ENCODE measurements at places on chromosomes 12 and 14.
A peak's percentile ranks its signal among the peaks of the same experiment; 100 is the strongest.

GRCh38 chr12:69239922-69240630 is 707 bp downstream of the CPSF6 start:
- peak; percentile 22 for DNase-seq

DNA sequence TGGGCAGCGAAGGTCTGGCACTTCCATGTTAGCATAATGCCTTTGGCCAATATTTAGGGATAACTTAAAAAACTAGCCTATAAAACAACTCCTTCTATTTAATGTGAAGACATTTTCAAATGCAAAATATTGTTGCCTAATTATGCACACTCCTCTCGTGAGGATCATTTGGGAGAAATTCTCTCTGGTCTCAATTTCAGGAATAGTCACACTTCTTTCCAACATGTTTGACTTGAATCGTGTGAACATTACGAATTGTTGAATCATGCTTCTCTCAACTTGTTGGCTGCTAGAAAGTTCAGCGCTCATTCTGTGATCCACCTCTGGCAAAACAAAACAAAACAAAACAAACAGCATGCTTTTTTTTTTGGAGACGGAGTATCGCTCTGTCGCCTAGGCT is 313.2 kb downstream of the SEC23A start:
- no peak for DNase-seq

- DNase-seq, result no peak
These were observed 2.2 kb downstream of the BAZ1A start for GRCh38 chr14:34872822-34873588.

DNA sequence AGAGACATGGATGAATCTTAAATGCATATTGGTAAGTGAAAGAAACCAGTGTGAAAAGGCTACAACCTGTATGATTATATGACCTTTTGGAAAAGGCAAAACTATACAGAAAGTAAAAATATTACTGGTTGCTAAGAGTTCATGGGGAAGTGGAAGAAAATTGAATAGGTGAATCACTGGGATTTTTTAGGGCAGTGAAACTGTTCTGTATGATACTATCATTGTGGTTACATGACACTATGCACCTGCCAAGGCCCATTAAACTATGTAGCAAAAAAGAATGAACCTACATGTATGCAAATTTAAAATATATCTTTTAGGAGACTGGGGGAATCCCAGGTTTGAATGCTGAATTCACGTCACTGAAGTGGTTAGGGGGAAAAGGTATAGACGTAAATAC is 12.6 kb upstream of the OR8S1 start:
- no peak for DNase-seq

GRCh38 chr12:49811961-49812401 is 16.2 kb downstream of the NCKAP5L start:
- no peak for DNase-seq

- no peak for DNase-seq
These were observed 341.9 kb upstream of the NOVA1 start for GRCh38 chr14:26939755-26940154.

GRCh38 chr12:15962760-15963159 is 51.6 kb downstream of the DERA start:
- no peak for DNase-seq

DNA sequence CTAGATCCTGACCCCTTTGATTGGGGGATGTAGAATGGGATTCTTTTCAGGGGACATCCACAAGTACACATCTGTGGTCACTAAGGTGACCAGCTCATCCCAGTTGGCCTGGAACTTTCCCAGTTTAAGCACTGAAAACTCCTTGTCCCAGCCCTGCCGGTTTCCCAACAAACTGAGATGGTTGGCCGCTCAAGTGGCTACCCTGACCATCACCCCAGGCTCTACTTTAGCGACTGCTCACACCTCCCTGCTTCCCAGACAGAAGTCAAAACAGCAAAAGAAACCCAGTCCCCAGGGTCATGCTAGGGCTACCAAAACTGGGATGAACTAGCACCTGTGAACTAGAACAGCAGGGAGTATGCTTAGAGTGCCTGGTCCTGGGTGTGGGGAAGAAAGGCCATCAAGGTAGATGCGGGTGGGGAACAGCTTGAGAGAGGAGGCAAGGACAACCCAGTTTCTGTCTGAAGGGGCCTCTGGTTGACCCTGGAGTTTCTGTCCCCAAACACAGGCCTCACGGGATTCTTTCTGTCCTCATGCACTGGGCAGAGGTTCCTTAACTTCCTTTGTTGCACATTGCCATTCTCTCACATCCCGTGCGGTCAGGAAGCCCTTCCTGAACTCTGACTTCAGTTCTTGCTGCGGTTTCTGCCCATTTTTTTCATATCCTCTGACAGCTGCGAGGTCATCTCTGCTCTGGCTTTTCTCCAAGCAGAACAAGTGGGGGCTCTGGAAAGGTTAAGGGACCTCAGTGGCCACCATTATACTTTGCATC is 1.6 kb downstream of the LTB4R start:
- no peak for DNase-seq

DNA sequence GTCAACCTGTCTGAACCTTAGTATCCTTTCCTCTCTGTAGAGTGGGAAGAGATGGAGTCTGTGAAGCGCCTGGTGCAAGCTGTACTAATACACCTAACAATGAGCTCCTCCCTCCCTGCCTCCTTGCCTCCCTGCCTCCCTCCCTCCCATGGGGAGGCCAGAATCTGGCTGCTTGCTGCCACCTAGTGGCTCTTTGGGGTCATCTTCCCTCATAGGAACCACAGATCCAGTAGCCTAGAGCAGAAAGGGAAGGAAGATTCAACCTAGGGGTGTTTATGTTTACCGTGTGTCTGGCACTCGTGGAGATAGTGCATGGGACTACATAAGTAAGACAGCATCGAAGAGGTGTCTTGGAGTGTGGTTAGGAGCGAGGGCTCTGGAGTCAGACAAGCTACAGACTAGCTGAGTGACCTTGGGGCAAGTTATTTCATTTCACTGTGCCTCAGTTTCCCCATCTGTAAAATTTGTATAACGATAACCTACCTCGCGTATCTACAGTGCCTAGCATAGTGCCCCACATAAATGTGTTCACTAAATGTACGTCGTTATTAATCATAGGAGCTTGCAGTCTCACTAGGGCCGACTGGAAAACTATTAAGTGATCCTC is 35.5 kb upstream of the TSPAN9 start:
- DNase-seq, result no peak

- DNase-seq, result no peak
These were observed 209.9 kb upstream of the HMGA2 start for GRCh38 chr12:65614259-65614889.

DNA sequence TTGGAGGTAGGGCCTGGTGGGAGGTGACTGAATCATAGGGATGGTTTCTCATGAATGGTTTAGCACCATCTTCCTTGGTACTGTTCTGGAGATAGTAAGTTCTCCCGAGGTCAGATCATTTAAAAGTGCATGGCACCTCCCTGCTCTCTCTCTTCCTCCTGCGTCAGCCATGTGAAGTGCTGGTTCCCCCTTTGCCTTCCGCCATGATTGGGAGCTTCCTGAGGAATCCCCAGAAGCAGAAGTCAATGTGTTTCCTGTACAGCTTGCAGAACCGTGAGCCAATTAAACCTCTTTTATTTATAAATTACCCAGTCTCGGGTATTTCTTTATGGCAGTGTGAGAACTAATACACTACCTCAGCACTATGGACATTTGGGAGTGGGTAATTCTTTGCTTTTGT is 4.8 kb upstream of the LGMN start:
- DNase-seq, result no peak

DNA sequence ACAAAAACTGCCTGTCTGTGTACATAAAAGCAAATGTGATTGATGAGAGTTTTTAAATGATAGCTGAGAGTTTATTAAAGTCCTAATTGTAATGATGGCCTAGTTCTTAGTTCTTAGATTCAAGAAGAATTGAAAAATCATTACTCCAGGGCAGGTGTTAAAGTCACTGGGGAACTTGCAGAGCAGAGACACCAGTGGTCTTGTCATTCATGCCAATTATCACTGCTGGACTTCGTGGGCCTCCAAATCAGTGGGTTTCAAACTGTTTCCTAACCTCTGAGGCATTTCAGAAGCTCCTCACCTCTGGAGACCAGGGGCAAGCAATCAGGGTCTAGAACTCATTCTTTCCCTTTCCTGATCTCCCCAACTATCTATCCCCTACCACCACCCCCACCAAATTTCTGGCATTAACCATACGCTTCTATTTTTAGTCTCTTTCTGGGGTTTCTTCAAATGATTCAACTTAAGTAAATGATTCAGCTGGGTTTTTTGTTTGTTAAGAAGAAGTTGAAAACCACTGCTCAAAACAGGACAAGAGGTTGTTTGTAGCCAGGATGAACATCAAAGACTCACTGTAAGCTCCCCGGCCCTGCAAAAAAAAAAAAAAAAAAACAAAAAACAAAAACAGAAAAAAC is 80.1 kb downstream of the CEP83 start:
- no peak for DNase-seq

GRCh38 chr12:49545815-49546214 is 7.0 kb downstream of the KCNH3 start:
- DNase-seq, result no peak

DNA sequence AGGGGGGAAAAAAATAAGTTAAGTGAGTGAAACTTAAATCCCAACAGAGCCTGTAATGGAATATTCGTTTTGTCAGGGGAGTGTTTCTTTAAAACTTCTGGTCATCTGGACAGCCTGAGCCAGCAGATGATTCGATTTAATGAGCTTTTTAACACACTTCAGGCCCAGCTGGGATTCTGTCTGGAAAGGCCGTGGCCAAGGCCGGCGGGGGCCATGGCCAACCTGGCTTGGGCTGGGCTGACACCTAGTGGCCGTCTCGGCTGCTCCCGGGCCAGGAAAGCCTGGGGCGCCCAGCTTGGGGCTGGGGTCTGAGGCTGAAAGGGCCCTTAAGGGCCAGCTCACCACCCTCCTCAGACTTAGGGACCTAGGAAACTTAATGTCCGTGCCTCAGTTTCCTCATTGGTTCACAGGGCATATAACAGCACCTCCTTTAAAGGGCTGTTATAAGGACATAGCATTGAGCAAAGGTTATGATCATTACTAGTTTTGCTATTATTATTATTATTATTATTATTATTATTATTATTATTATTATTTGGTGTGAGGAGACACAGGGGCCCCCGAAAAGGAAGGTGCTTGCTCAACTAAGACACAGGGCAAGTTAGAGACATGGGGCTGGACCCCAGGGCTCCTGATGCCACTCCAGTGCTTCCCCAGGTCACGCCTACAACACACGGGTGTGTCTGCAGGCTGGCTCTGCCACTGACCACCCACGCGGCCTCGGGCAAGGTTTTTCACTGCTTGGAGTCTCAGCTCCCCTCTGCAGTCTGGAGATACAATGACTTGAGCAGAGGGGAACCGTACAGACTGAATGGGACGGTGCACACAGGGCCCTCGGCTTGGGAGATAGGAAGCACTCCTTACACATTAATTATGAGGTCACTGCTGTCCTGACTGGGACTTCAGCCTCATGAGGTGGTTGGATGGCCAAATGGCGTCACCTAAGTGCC is 84.0 kb downstream of the SYNE3 start:
- no peak for DNase-seq

GRCh38 chr12:116293687-116294453 is 16.4 kb upstream of the MED13L start:
- no peak for DNase-seq

GRCh38 chr14:70171726-70172125 is 17.0 kb downstream of the SLC8A3 start:
- DNase-seq, result no peak

- no peak for DNase-seq
These were observed 720 bp upstream of the FGF6 start for GRCh38 chr12:4446335-4446734.

DNA sequence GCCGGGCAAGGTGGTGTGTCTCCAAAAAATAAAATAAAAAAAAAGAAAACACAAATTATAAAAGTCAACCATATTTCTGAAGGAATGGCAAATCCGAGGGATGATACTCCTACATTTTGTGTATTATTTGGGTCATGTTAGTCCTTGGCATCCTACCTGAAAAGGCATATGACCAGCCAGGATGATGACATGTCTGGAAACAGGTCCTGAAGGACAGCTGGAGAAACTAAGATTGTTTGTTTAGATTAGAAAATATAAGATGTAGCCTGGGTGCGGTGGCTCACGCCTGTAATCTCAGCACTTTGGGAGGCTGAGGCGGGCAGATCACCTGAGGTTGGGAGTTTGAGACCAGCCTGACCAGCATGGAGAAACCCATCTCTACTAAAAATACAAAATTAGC is 47.6 kb upstream of the FOXJ2 start:
- no peak for DNase-seq

DNA sequence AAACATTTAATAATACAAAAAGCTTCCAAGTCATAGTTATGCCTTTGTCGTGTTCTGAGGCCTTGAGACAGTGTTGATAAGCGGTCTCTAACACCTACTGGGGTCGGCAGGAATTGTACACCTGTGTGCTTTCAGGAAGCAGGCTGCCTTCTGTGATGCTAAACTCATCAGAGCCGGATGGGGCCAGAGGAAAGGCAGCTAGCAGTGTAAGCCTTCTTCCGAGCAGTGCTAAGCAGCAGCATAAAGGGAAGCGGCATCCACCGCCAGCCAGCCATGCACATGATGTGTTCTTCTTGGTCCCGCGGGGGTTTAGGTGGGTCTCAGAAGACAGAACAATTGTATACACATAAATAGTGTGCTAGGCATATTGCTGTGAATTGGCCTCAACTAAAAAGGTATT is 159.3 kb downstream of the SLC15A4 start:
- no peak for DNase-seq

DNA sequence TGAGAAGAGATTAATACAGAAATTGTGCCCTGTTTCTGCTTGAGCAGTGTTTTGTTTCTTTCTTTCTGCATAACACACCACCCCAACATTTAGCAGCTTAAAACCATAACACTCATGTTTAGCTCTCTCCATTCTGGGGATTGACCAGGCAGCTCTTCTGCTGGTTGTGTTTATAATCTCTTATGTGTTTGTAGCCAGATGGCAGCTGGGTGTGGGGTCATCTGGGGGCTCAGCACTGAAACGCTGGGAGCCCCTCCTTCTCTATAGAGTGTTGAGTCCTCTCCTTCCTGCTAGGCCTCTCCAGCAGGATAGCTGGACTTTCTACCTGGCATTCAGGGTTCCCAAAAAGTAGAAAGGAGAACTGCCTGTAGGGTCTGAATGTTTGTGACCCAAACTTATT is 270.6 kb downstream of the TTC8 start:
- no peak for DNase-seq

DNA sequence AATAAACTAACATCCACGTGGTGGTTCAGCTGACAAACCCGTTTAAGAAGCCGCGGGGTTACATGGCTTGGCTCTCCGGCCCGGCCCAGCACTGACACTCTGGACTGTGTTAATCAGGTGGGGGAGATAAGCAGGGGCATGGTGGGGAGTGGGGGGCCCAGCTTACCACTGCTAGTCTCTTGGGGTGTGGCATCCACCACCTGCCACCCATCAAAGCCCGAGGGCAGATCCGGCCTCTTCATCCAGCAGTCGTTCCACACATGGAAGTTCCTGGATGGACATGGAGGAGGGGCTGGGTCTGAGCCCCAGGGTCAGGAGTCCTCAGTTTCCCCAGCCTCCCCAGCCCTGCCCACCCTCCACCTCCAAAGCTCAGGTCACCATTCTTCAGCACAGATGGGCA is 4.9 kb downstream of the TGM1 start:
- no peak for DNase-seq
